ENCODE measurements at places on chromosomes 1 and 21.

GRCh38 chr1:202233171-202233570 lies 39.6 kb downstream of the LGR6 start:
- DNase-seq = no peak

DNA sequence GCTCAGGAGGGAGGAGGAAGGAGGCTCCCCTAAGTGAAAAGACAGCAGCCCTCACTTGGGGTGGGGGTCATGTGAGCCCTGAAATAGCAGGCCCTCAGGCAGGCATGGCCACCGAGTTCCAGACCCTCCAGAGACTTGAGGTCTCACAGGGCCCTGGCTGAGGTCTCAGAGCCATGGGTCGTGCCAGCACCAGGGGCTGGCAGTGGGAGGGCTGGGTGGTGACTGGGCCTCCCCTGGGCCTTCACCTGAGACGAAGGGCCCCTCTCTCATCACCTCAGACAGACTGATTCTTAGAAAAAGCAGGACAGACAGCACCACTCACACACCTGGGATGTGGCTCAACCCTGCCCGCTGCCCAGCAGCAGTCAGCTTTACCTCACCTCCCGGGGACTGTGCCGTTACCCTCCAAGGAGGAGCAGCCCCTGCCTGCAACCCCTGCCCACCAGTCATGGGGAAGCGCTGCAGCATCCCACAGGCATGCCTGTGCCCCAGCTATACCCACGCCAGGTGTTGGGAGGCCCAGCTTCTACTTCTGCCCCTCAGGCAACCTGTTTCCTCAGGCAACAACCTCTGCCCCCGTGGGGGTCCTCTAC lies 42.6 kb upstream of the LRP8 start:
- DNase-seq = no peak

DNA sequence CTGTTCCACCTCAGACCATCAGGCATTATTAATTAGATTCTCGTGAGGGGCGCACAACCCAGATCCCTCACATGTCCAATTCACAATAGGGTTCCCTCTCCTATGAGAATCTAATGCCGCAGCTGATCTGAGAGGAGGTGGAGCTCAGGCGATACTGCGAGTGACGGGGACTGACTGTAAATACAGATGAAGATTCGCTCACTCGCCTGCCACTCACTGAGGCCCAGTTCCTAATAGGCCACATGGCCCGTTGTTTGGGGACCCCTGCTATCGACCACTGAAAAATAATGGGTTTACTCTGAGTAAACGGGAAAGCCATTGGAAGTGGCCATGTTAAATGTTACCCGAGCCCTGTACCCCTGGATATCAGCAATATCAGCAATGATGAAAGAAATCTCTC lies 65.9 kb downstream of the GRIK1 start:
- no peak for DNase-seq

DNA sequence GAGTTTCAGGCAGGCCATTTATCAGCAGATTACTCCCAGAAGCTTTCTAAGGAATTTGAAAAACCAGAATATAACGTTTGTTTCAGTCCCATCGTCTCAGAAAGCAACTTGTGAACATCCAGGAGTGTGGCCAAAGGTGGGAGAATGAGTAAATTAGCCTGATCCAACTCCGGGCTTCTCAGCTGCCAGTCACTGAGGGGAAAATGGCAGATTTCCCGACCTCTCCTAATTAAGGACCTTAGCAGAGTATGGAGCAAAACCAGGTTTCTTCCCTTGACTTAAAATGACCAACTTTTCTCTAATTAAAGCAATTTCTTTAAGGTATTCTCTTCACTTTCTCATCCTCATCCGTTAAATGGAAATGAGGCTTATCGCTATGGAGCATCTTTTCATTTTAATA lies 1.0 kb downstream of the CORT start:
- no peak for DNase-seq

- no peak for DNase-seq
Measured at GRCh38 chr1:168422203-168422847, 121.5 kb downstream of the XCL2 start.

GRCh38 chr1:243718893-243719292 lies 131.2 kb downstream of the AKT3 start:
- DNase-seq = no peak

- DNase-seq = peak; percentile 2
Measured at GRCh38 chr1:88061492-88062177, 622.4 kb upstream of the PKN2 start.

DNA sequence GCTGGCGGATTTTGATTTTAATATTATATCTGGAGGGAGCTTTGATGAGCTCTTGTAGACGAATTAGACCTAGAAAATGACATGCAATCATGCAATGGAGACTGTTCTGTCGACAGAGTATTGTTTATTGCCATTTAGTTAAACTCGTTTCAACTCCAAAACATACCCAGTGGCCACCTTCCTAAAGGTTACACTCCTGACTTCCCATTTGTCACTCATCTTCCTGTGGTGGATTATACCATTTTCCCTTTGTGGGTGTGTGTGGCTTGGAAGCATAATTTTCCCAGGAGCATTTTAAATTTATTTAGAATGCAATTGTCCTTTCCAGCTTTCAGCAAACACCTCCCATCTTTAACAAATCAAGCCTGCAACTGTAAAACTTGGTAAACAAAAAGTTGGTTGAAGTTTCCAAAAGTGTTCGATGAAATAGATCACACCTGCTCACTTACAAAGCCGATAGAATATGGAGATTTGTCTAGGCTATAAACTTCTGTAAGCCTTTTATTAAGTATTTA lies 266.6 kb downstream of the GRIK1 start:
- DNase-seq = no peak

DNA sequence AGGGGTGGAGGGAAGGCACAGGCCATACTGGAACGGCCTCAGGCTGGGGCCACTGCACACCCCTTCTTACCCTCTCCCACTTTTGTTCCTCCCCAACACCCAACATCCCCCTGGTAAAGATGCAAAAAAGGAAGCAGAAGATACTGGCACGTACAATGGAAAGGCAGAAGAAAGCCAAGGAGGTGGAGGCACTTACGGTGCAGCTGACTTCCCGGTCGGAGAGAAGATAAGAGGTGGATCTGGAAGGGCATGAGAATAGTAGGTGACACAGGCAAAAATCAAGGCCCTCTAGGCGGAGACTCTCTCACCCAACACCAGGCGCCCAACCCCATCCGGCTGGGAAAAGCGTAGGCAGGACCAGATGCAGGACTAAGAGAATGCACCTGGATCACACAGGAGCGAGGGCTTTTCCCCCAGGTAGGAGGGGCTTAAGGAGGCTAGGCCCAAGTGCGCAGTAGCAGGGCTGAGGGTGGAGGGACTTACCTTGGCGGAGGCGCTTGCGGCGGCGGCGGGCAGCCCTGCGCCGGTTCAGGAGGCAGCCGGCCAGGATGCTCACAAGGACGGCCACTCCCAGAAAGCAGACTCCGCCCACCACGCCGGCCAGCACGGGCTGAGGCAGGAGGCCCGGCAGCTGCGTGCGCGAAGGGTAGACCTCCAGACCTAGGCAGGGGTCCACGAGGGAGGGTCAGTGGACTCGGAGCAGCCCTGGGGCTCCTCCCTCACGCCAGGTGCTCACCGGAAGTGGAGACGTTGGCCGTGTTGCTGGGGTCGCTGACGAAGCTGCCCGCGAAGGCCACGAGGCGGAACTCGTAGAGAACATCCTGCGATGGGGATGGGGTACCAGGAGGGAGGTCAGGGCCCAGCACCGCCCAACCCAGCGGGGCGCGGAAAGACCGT lies 4.1 kb upstream of the TAGLN2 start:
- no peak for DNase-seq

DNA sequence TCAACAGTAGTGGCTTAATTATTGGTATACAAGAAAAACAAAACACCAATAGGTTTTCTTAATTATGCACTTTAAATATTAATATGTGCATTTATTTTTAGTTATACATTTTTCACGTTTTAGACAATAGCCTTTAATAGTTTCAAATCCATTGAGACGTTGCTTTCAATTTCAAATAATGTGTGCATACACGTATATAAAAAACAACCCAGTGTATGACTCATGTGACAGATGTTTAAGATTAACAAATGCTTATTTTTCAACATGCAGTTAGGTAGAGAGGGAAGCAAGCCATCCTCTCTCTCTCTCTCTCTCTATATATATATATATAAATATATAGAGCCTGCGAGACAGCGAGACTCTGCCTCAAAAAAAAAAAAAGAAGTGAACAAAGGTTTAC lies 24.3 kb downstream of the EYA3 start:
- no peak for DNase-seq

GRCh38 chr1:193827516-193827915 lies 641.1 kb upstream of the B3GALT2 start:
- no peak for DNase-seq

GRCh38 chr1:4071653-4072052 lies 171.6 kb upstream of the C1orf174 start:
- DNase-seq = no peak

- DNase-seq = no peak
Measured at GRCh38 chr1:158055854-158056253, 62.4 kb downstream of the KIRREL1 start.

DNA sequence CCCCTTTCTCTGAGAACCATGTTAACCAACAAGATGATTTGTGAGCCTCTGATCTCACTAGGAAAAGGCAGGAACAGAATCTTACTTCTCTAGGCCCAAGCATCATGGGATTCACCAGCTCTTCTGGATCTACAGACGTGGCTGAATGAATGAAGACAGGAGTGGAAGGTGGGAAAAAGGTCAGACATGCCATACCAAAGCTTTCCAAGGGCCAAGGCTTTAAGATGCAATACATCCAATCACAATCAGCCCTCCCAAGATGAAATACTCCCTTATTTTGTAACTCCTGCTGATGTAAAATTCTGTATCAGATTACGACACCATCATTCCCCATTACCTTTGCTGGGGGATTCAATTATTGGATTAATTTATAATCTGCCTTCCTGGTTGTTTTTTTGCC lies 80.9 kb downstream of the SSBP3 start:
- DNase-seq = no peak

DNA sequence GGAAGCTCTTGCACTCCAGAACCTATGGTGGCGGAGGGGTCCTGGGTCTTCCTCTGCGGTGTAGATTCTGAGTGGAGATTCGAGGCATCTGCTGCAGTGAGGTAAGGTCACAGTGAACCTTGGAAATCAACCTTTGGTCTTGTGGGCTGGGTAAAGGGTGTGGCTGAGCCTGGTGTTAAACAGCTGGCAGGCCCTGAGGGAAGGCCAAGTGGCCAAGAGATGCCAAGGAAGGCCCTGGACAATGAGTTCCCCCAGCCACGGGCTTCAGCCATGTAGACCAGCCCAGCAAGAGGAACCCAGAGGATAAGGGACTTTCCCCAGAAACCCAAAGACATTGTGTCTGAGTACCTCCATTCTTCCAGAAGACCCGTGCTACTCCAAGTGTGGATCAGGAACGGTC lies 137.2 kb upstream of the ETS2 start:
- no peak for DNase-seq

GRCh38 chr1:22521692-22522091 lies 41.6 kb upstream of the EPHA8 start:
- no peak for DNase-seq

GRCh38 chr1:204879351-204879750 lies 8.7 kb downstream of the NFASC start:
- no peak for DNase-seq

DNA sequence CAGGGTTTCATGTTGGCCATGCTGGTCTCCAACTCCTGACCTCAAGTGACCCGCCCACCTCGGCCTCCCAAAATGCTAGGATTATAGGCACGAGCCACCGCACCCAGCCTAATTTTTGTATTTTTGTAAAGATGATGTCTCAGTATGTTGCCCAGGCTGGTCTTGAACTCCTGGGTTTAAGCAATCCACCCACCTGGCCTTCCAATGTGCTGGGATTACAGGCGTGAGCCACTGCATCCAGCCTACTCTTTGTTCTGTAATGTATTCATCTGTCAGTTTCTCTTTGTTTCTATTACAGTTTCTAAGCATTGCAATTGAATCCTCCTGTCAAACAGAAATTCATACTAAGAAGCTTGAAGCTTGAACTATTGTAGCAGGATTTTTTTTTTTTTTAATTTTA lies 54.8 kb upstream of the RCC1 start:
- no peak for DNase-seq

DNA sequence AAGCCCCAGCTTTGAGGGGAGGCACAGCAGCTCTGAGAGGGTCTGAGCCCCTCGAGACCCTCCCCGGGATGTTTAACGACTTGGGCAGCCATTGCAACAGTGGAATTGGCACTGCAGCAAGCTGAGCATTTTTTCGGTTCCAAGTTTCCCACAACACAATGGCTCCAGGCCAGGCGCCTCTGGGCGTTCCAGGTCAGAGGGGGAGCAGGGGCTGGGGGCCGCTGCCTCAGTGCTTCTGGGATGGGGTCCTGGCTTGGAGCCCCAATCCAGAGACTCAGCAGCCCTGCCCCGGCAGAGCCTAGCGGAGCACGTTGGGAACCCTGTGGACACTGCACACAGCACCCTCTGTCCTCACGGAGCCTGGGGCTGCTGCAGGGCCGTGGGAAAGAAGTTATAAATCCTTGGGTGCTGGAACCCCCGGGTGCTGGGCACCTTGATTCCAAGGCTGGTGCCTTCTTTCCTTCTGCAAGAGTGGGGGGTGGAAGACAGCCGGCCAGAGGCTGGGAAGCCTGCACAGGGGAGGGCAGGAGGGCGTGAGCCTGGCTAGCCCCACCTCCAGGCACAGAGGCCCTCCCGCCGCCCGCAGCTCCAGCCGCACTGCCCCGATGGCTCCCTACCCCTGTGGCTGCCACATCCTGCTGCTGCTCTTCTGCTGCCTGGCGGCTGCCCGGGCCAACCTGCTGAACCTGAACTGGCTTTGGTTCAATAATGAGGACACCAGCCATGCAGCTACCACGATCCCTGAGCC lies 50.1 kb downstream of the COL18A1 start:
- DNase-seq = no peak

- DNase-seq = no peak
Measured at GRCh38 chr1:5466487-5466886, 525.7 kb downstream of the NPHP4 start.

- no peak for DNase-seq
Measured at GRCh38 chr1:203671047-203671446, 44.4 kb downstream of the ATP2B4 start.

GRCh38 chr1:92879316-92879968 lies 47.6 kb downstream of the RPL5 start:
- DNase-seq = no peak

GRCh38 chr1:204302769-204303168 lies 57.0 kb downstream of the PLEKHA6 start:
- no peak for DNase-seq

- DNase-seq = peak; percentile 35
Measured at GRCh38 chr1:38071312-38072256, 25.0 kb upstream of the POU3F1 start.

DNA sequence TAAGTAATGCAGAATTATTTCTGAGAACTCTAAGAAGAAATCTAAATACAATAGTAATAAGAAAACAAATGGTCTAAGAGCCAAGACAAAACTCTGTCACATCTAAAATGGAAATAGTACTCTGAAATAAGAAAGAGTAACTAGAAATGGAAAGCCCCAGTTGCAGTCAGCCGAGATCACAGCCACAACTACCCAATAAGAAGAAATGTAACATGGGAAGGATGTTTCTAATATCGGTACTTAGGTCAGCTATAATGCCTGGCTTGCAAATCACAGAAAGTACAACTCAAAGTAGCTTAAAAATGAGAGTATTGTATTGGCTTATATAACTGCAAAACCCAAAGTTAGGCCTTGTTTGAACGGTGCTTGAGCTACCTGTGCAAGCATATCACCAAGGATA lies 58.6 kb upstream of the USP25 start:
- no peak for DNase-seq

GRCh38 chr21:44568667-44569556 lies 4.6 kb upstream of the KRTAP10-4 start:
- DNase-seq = no peak

- DNase-seq = no peak
Measured at GRCh38 chr1:228903434-228904071, 168.3 kb downstream of the RHOU start.
